ENCODE measurements at places on chromosomes 4 and X.

DNA sequence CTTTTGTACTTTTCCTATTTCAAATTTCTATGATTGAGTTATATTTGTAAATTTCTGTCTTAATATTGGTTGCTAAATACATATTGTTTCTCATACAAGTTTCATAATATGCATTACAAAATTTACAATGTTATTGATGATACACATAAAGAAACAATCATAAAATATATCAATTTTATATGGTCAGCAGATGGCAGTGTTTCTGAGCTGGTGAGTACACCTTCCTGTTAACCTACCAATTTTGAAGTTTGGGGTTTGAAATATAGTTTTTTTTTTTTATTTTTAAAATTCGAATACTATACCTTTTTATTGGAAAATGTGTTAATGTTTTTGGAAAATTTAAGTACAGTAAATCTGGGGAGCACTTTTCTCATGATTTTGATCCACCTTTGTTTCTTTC lies 1953.1 kb upstream of the ADGRL3 start:
- no peak for DNase-seq

- no peak for DNase-seq
Observed at GRCh38 chrX:100850317-100850716, 23.8 kb downstream of the NOX1 start.

DNA sequence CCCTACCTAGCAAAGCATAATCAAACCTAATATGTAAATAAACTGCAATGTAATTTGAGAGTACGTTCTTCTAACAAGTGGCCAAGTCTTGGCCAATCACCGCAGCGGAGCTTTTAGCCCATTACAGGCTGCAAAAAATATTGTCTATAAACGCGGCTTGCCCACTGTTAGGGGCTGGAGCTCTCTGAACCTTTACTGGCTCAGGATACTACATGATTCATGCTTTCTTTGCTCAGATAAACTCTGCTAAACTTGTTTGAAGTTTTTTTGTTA lies 990 bp upstream of the HADH start:
- DNase-seq, result peak; percentile 9

GRCh38 chrX:55818673-55819375 lies 101.3 kb downstream of the RRAGB start:
- no peak for DNase-seq

DNA sequence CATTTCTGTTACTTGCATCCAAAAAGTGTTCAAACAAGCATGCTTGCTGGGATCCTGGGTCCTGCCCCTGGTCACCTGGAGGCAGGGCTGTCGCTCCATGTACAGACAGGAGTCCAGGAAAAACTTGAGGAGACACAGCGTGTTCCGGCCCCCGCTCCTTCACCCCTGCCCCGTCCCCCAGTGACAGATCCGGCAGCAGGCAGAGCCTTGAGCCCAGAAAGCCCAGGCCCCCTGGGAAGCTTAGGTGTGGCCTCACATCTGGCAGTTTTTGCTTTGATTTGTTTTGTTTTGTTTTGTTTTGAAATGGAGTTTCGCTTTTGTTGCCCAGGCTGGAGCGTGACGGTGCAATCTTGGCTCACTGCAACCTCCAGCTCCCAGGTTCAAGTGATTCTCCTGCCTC lies 67.0 kb downstream of the TRMT44 start:
- DNase-seq, result no peak

- no peak for DNase-seq
Observed at GRCh38 chr4:184387351-184387750, 87.0 kb downstream of the IRF2 start.

- DNase-seq, result peak; percentile 19
Observed at GRCh38 chr4:86927843-86928395, 6.9 kb upstream of the AFF1 start.

DNA sequence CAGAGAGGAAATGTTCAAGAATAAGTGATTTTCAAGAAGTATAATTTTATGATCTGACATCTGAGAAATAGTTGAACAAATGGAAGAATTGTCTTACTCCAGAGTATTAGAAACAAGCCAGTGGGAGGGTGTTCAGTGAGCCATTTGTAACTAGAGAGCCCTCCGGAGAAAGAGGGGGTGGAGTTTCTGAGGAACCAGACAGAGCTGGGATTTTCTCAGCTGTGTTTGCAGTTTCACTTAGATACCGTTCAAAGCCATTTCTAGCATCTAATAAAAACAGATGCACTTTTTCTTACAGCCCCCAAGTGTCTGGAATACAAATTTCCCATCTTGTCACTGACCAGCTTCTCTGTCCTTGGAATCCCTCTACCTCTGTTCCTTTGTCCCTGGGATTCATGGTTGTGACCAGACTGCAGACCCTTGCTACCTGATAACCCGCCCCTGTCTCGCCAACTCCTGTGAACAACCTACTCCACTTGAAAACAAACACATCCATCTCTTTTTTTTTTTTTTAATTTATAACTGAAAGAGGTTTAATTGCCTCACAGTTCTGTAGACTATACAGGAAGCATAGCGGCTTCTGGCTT lies 132.8 kb upstream of the KLF3 start:
- DNase-seq, result no peak

DNA sequence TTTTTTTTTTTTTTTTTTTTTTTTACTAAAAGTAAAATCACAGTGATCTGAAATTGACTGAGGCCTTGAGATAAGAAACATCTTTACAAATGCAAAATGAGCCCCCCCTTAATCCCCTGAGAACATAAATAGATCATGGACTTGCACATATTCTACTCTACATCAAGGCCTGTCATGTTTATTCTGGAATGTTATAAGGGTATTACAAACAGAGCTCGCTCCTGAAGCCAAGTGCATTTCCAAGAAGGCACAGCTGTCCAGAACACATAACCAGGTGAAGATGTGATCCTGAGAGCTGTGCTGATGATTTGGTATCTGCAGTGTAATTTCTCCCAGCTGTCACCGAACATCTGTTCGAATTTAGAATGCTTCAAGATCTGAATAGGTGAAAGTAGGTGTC lies 384.5 kb downstream of the GPAT3 start:
- no peak for DNase-seq

- DNase-seq, result no peak
Observed at GRCh38 chr4:156775813-156776212, 195.8 kb downstream of the PDGFC start.

- DNase-seq, result no peak
Observed at GRCh38 chr4:130154901-130155300, 1058.9 kb downstream of the C4orf33 start.

DNA sequence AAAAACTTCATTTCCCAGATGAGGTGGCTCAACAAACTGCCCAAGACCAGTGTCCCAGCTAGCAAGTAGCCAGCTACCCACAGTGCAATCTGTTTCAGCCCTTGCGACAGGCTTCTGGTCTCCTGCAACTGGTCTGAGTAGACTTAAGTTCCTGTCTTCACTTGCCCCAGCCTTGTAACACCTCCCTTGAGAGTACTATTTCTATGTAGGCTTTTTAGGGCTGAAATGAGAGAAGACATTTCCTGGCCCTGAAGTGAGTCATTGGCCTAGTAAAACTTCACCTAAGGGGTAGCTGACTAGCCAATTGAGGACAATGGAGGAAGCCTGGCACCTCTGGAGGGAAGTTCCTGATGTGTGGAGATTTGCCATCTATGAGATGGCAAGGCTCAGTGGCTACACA lies 80.1 kb upstream of the STIM2 start:
- DNase-seq, result peak; percentile 10

Data from prostate gland (tissue), 2 donors.